Right cardiac atrium (tissue), 5 donors: ENCODE measurements at places on chromosomes 7 and 10. TPM values are rescaled to one million over a fixed set of nuclear protein-coding genes. Genes with fewer than 3 reads are reported as not detected.

DNA sequence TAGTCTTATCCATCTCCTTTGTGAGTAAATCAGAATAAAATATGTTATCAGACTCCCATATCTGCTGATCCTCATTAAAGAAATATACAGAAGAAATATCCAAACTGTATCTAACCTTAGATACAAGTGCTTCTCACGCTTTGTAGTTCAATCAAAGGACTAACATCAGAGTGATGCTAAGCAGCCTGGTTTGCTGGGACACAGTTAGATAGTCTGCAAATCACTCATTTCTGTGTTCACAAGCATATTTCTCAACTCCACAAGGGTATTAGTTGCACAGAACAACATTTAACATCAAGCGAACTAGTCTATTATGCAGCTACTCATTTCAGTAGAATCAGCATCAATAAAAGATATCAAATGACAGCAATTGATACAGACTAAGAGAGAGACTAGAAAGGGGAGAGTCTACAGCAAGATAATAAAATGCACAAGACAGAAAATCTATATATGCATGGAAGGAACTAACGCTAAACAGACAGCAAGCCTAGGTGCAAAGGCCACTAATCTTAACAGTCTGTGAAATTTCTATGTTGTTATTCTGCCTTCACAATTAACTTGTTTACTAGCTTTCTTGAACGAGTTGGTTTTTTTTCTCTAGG lies 30.0 kb downstream of the DNAJC12 start:
- no peak for DNase-seq

The KCP gene
- total RNA-seq: 0.25 TPM

DNA sequence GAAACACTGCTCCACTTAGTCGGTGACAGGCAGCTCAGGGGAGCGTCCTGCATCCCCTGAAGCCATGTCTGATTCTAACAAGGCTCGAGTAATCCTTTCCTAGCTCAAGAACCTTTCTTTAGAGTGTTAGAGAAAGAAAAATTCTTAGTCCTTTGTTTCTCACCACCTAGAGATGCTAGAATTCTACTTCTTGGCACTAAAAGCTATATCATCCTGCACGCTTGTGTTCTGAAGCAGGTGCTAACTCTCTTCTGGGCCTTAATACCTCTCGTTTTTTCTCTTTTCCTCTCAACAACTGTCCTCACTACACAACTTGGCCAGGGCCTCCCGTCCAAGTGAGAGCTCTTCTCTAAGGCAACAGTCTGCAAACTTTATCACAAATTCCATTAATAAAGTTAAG lies at the start of gene LYZL2:
Gene LYZL2, minus strand, starts transcription at position 101 of the 400 bp plus-strand sequence. CDS start 2,838 bp downstream, outside the sequence.
- DNase-seq: no peak

GRCh38 chr7:130154131-130154500 lies 51.1 kb downstream of the TMEM209 start:
- DNase-seq: no peak

- no peak for DNase-seq
Observed at GRCh38 chr7:67547183-67547907, 550.7 kb downstream of the TYW1 start.

GRCh38 chr10:112768121-112768520 lies 181.9 kb upstream of the TCF7L2 start:
- no peak for DNase-seq

- DNase-seq: no peak
Observed at GRCh38 chr10:85787393-85787792, 579.2 kb downstream of the GRID1 start.
